CD4-positive, alpha-beta memory T cell (primary cell): ENCODE measurements at places on chromosomes 7 and 10. TPM values are rescaled to one million over a fixed set of nuclear protein-coding genes. Genes with fewer than 3 reads are reported as not detected.

DNA sequence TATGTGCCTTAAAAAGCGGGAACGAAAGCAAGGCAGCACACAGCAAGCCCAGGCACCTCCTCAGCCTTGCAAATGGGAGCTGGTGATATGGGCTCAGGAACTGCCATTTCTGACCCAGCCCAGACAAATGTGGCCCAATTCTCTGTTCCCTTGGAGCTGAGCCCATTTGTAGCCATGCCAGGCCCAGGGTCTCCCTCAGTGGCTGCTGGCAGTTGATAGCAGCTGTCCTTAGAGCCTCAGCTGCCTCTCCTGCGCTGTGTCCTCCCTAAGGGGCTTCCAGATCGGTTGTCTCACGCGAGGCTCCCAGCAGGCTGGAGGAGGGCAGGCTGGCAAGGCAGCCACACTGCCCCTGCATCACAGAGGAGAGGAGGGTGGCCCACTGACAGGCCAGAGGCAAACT is 275.8 kb downstream of the KCNMA1 start:
- no peaks in the 10 kb centered on the region for H3K27me3 ChIP-seq
- H3K36me3 ChIP-seq: no peaks in the 10 kb centered on the region
- no peak for DNase-seq
- no peak overlapping the region for H3K27ac ChIP-seq

- no peak overlapping the region for H3K4me3 ChIP-seq
- no peaks in the 10 kb centered on the region for H3K4me1 ChIP-seq
- no peaks in the 10 kb centered on the region for H3K36me3 ChIP-seq
- H3K27me3 ChIP-seq: no peaks in the 10 kb centered on the region
- H3K27ac ChIP-seq: no peak overlapping the region
Observed at GRCh38 chr10:66218981-66219587, 706.8 kb upstream of the LRRTM3 start.

DNA sequence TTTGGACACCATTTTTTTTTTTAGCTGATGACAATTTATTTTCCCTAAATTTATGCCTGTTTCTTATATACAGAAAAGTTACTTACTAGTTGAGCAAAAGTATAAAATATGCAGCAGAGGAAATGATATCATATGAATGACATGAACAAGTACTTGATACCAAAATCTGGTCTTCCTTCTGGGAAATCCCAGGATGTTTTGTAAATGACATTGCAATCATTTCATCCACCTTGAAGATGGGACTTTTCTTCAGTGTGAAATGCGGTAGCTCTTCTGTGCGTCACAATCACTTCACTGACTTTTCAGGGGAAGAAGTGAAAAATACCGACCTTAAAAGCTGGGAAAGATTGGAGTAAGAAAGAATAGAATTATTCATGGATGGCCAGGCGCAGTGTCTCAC is 23.8 kb downstream of the C1QL3 start:
- DNase-seq: no peak
- H3K4me3 ChIP-seq: no peak overlapping the region
- no peak overlapping the region for H3K27ac ChIP-seq
- no peaks in the 10 kb centered on the region for H3K27me3 ChIP-seq
- H3K36me3 ChIP-seq: no peaks in the 10 kb centered on the region
- no peaks in the 10 kb centered on the region for H3K4me1 ChIP-seq

- H3K36me3 ChIP-seq: no peaks in the 10 kb centered on the region
- DNase-seq: no peak
- H3K27me3 ChIP-seq: no peaks in the 10 kb centered on the region
- no peak overlapping the region for H3K27ac ChIP-seq
Observed at GRCh38 chr10:100897976-100898375, 14.8 kb upstream of the SLF2 start.

- H3K27me3 ChIP-seq: no peaks in the 10 kb centered on the region
- H3K27ac ChIP-seq: no peak overlapping the region
- no peak overlapping the region for H3K4me3 ChIP-seq
- H3K36me3 ChIP-seq: no peaks in the 10 kb centered on the region
- no peaks in the 10 kb centered on the region for H3K4me1 ChIP-seq
Observed at GRCh38 chr7:65923316-65923715, 50.4 kb downstream of the VKORC1L1 start.

DNA sequence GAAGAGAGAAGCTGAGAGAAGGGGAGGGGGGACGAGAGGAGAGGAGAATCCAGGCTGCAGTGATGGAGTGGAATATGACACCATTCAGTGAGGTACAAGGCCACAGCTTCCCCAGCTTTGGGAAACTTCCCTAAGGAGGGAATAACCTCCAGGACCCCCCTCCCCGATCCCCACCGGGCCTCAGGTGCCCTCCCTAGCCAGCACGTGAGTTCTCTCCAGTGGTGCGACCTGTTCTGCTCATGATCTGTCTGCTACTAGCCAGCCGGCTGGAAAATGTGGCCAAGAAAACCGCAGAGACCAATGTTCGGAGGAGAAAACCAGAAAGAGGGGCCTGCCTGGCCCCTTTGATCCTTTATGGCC is 39.9 kb upstream of the AGK start:
- no peak overlapping the region for H3K4me3 ChIP-seq
- H3K27me3 ChIP-seq: peaks cover 7% of the 10 kb centered on the region
- H3K36me3 ChIP-seq: no peaks in the 10 kb centered on the region
- no peak overlapping the region for H3K27ac ChIP-seq

DNA sequence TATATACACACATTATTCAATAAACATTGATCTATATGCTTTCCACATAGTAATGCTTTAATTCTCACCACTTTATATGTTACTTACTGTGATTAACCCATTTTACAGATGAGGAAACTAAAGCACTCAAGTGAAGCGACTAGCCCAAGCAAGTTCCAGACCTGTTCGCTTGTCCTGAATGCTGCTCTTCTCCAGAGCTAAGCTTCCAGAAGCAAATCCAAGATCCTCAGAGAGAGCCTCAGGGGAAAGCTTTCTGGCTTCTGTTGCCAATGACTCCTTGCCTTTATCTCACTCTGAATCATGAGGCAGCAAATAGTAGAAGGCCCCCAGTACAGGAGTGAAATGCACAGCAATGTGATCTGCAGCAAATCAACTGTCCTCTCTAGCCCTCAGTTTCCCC is 32.2 kb downstream of the XPNPEP1 start:
- no peak overlapping the region for H3K27ac ChIP-seq
- H3K36me3 ChIP-seq: peaks cover 30% of the 10 kb centered on the region

DNA sequence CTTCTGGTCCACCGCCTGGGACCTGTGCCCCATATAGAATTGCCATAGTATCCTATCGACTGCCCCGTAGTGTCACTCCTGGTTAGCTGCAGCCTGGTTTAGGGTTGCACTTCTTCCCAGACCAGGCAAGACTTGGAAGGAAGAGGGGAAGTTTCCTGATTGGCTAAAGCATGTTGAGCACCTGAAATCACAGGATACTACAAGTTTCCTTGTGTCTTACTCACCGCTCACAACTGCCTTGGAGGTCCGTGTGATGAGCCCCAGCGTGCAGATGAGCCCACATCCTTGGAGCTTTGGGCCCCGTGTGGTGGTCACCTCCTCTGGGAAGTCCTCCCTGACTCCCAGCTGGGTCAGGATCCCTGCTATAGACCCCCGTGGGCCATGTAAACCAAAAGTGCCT is 73.9 kb upstream of the GTF2I start:
- no peak overlapping the region for H3K27ac ChIP-seq
- no peak for DNase-seq
- no peaks in the 10 kb centered on the region for H3K4me1 ChIP-seq

- no peaks in the 10 kb centered on the region for H3K27me3 ChIP-seq
- H3K4me1 ChIP-seq: peaks cover 4% of the 10 kb centered on the region
- DNase-seq: no peak
- H3K4me3 ChIP-seq: no peak overlapping the region
Observed at GRCh38 chr10:11678074-11678793, 63.9 kb upstream of the ECHDC3 start.

- H3K4me1 ChIP-seq: no peaks in the 10 kb centered on the region
- H3K4me3 ChIP-seq: no peak overlapping the region
- DNase-seq: no peak
- H3K27me3 ChIP-seq: no peaks in the 10 kb centered on the region
Observed at GRCh38 chr7:79176859-79177477, 276.5 kb downstream of the MAGI2 start.

GRCh38 chr10:29005988-29006387 is 282.9 kb upstream of the LYZL1 start:
- H3K4me3 ChIP-seq: no peak overlapping the region
- no peaks in the 10 kb centered on the region for H3K36me3 ChIP-seq
- H3K27me3 ChIP-seq: no peaks in the 10 kb centered on the region
- DNase-seq: no peak
- H3K4me1 ChIP-seq: no peaks in the 10 kb centered on the region

DNA sequence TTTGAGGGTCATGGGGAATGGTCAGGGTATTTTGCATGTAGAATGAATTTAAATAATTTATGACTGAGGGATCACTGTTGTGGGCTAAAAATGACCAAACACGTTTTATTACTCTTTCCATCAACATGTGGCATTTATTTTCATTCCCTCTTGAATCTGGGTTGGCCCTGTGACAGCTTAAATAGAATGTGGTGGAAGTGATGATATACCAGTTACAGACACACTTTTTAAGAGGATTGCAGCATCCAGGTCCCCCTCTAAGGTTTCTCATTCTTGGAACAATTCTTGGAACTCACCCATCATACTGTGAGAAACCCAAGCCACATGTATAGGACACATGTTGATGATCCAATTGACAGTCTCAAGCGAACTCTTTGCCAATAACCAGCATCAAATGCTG is 272.4 kb downstream of the ETV1 start:
- no peak overlapping the region for H3K27ac ChIP-seq
- H3K4me1 ChIP-seq: no peaks in the 10 kb centered on the region
- H3K27me3 ChIP-seq: no peaks in the 10 kb centered on the region
- H3K4me3 ChIP-seq: no peak overlapping the region

DNA sequence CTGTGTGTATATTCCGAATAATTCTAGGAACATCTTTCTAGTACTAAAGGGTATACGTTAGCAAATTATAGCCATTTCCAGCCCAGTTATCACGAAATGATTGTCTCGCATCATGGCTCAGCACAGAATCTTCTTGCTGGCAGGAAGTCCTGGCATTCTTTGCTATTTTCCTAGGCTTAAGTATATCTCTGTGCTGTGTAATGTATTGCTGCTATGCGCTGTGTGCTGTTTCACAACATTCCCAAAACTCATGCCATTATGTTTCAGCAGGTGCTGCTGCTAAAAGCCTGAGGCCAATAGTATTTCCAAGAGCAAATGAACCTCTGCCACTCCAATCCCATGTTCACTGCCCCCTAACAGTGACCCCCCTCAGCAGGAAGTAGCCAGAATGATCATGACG is 62.9 kb upstream of the ZNF92 start:
- DNase-seq: no peak
- H3K27me3 ChIP-seq: no peaks in the 10 kb centered on the region
- no peaks in the 10 kb centered on the region for H3K36me3 ChIP-seq
- H3K4me1 ChIP-seq: no peaks in the 10 kb centered on the region
- H3K27ac ChIP-seq: no peak overlapping the region
- no peak overlapping the region for H3K4me3 ChIP-seq

- no peaks in the 10 kb centered on the region for H3K4me1 ChIP-seq
- peaks cover 3% of the 10 kb centered on the region for H3K36me3 ChIP-seq
- no peak overlapping the region for H3K4me3 ChIP-seq
- H3K27ac ChIP-seq: no peak overlapping the region
Observed at GRCh38 chr10:46232666-46233065, 54.1 kb upstream of the ANTXRL start.

GRCh38 chr7:378041-378420 is 88.1 kb downstream of the FOXL3 start:
- no peak for DNase-seq
- H3K27me3 ChIP-seq: no peaks in the 10 kb centered on the region
- no peak overlapping the region for H3K4me3 ChIP-seq
- peaks cover 24% of the 10 kb centered on the region for H3K4me1 ChIP-seq
- no peak overlapping the region for H3K27ac ChIP-seq
- no peaks in the 10 kb centered on the region for H3K36me3 ChIP-seq

GRCh38 chr10:51224671-51225161 is 150.4 kb downstream of the PRKG1 start:
- H3K27ac ChIP-seq: no peak overlapping the region
- H3K4me3 ChIP-seq: no peak overlapping the region
- H3K4me1 ChIP-seq: no peaks in the 10 kb centered on the region
- no peak for DNase-seq

- no peak overlapping the region for H3K4me3 ChIP-seq
- no peak for DNase-seq
- H3K27ac ChIP-seq: no peak overlapping the region
- H3K36me3 ChIP-seq: no peaks in the 10 kb centered on the region
Observed at GRCh38 chr10:116694243-116694926, 48.0 kb downstream of the HSPA12A start.

- H3K27me3 ChIP-seq: no peaks in the 10 kb centered on the region
- peaks cover 30% of the 10 kb centered on the region for H3K36me3 ChIP-seq
- H3K27ac ChIP-seq: no peak overlapping the region
- DNase-seq: no peak
Observed at GRCh38 chr7:137886746-137887145, 40.0 kb upstream of the DGKI start.

DNA sequence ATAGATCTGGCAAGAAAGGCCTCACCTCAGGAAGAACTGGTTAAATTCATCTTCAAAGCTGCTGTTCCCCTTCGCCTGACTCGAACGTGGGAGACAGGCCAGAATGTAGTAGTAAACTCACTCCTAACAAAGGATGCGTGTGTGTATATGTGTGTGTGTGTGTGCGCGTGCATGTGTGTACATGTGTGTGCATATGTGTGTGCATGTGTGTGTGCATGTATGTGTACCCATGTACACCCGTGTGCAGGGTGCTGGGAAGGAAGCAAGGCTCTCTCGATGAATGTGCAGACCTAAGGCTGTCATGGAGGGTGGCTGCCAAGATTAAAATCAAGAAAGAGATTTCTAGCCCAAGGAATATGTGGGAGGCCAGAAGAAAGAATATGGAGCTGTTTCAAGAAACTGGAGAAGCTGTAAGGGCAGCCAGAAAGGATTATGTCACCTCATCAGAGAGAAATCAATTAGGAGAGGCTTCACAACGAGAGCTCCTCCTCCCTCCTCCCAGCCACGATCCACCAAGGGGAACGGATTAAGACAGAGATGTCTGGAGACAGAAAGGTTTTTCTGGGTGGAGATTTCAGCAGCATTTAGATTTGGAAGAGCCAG is 34.0 kb upstream of the LBX1 start:
- no peaks in the 10 kb centered on the region for H3K4me1 ChIP-seq
- H3K27ac ChIP-seq: no peak overlapping the region
- H3K36me3 ChIP-seq: no peaks in the 10 kb centered on the region

PTF1A gene
- total RNA-seq: not detected

AKR1C4 gene
- not detected for total RNA-seq

COBL gene
- total RNA-seq: not detected

PON1 gene
- total RNA-seq: not detected

AHR gene
- total RNA-seq: 38.8 TPM

LRMDA gene
- total RNA-seq: not detected

VPS37D gene
- not detected for total RNA-seq

SPDYE8 gene
- not detected for total RNA-seq

ST8SIA6 gene
- 0.52 TPM for total RNA-seq

GPR26 gene
- total RNA-seq: not detected

CYP3A7 gene
- total RNA-seq: not detected

CFAP46 gene
- total RNA-seq: not detected

C10orf71 gene
- not detected for total RNA-seq
